ENCODE measurements at places on chromosomes 4 and X.

- no peak for DNase-seq
Measured at GRCh38 chr4:103719105-103719829, 518 bp downstream of the TACR3 start.

GRCh38 chrX:12948495-12948894 lies 26.4 kb upstream of the TMSB4X start:
- DNase-seq: no peak

DNA sequence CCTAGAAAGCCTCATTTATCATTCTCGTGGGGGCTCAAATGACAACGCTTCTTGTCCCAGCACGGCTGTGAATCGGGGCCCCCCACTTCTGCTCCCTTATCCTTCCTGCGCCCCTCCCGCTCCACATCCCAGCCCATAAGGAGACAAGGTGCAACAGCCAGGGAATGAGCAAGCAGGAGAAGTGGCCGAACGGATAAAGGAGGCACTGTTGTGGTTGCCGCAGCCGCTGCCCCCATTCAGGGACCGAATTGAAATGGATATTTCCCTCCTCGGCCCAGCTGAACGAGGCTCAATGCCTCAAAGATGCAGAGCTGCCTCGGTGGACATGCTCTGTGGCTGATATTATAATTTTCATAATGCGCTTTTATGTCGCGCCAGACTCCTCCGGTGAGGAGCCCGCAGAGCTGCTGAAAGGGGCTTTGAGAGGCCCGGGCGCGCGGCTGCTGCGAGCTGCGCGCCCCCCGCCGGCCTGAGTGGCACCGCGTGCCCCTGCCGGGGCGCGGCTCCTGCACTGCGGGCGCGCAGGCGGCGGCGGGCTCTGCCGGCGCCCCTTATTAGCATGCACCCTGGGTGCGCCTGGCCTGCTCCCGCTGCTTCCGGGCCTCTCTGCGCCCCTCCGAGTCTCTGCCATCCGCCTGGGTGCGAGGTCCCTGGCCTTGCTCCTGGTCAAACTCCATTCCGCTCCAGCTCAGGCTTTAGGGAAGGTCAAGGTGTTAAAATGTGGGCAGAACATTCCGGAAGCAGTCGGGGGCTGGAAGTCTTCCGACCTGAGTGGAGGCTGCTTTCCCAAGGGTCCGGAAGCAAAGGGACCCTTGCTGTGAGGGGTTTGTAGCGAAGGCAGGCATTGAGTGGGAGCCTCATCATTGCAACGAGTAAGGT lies 68.2 kb upstream of the TMEM33 start:
- DNase-seq: no peak

DNA sequence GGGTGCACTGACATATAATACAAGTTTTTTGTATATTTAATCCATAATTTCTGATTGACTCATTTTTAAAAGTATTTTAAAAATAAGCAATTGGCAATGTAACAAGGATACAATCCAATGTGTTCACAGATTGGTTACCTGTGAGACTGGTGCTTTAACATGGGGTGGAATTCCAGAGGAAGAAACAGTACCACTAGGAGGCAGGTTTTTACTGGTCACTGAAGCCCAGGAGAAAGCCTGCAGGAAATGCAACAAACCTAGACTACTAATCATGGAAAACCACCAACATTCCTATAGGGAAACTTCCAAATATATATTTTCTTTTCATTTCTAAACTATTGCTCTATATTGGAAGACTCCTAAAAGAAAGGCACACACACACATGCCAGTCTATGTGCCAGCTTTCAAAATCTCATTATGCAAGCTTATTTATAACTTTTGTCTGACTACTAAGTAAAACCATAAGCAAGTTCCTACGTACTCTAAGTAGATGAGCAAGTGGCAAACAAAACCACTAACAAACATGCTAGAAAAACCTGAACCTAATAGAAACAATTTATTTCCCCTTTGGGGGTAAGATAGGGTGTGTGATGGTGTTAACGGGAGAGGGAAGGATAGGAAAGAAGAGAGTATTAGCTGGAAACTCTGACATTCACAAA lies 19.2 kb downstream of the G3BP2 start:
- no peak for DNase-seq

DNA sequence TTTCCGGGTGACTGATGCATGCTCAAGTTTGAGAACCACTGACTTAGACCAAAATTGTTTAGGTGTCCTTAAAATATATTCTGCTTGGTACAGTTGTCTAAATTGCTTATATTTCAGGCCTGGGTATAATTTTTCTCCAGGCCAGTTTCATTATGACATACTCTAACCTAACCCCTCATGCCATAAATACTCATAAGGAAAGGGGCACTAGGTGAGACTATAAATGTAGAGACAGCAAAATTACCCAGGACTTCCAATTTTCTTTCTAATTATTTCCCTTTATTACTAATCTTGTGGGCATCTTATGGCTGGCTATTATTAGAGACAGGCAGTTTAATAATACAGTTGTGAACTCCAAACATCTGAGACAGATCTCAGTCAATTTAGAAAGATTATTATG lies 150.2 kb downstream of the RRAGB start:
- DNase-seq: no peak

DNA sequence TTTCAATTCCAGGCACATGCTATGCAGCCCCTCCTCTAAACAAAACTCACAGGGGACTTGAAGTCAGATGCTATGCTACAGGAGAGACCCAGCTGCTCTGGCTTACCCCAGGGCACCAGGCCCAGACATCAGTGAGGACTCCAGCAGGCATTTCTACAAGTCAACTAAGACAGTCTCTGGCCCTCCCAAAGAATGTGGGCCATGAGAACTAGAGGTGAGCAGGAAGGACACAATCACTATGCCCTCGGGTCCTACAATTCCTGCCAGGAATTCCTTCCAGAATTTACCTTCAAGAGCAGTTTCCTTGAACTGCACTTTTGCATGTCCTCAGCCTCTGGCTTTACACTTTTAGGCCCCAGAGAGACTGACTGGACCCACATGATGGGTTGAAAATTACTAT lies 17.4 kb downstream of the TMEM192 start:
- no peak for DNase-seq

DNA sequence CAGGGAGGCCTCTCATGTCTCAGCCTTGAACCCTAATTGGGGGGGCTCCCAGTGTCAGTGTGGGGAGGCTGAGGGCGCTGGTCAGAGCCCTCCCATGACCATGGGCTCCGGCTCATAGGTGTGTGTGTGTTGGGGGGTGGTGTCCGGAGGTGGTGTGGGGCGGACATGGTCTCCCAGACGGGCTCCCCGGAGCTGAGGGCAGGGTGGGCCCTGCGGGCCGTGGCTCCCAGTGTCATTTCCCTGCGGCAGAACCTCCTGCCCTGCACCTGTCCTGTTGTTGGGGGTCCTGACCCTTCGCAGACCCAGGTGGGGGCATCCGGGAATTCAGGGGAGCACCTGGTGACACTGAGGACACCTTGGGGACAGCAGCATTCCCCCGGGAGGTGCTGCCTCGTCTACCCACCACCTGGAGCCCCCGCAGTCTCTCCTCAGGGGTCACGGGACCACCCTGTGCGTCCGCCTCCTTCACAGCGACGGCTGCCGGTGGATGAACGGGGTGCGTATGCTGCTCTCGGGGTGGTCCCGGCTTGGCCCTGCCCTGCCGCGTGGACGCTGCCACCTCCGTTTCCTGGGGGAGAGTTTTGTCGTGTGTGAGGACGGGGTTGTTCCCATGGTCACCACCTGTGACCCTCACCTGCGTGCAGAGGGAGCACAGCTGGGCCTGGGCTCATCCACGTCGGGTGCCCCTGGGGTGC lies 14.5 kb upstream of the GTPBP6 start:
- DNase-seq: no peak

DNA sequence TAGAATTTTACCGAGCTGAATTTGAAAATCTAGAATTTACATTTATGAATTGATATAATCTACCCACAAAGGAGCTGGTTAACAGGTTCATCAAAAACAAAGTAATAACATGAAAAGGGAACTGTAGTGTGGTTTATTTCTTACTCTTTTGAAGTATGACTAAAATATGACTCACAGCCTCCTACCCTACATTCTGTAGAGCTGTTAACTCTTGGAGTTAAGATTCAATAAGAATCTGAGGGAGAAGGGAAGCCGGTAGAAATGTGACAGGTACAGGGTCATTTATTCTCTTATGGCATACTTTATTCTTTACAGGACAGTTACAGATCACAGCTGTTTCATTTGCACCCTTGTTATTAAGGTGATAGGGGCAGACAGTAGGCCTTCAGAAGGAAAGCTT lies 132.2 kb upstream of the FAM47B start:
- DNase-seq: no peak
